ENCODE measurements at places on chromosomes 4 and X.

GRCh38 chr4:39103291-39103690 is 41.3 kb downstream of the KLHL5 start:
- DNase-seq, result no peak

- DNase-seq, result no peak
Observed at GRCh38 chr4:2862528-2862927, 18.9 kb downstream of the ADD1 start.

GRCh38 chr4:135839712-135840111 is 1638.1 kb upstream of the PABPC4L start:
- DNase-seq, result no peak

- DNase-seq, result no peak
Observed at GRCh38 chr4:105896461-105896942, 1.2 kb downstream of the NPNT start.

DNA sequence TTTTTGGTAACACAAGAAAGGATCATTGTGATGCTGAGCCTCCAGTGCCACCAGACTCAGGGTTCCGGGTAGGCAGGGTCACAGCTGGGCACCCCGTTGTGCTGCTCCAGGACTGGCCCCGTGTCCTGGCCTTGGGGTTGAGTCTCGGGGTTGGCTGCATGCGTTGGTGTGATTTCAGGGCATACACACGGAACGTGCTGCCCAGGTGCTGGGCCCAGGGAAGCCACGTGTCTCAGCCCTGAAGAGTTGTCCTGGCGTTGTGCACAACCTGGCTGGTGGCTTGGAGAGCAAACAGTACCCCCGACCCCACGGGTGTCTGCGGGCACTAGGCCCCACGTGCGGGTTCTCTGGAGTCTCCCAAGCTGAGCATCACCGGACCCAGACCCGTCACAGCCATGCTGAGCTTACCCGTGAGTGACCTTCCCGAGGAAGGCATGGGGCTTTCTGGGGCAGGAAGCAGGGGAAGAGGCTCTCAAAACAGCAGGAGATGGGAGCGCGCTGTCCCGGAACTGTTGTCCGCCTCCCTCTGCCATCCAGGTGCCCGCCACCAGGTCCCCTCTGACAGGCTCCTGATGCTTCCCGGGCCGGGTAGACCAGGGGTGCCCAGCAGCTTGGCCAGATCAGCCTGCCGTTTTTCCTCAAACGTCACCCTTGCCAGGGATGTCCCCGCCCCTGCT is 66.1 kb upstream of the ENPP6 start:
- DNase-seq, result no peak

DNA sequence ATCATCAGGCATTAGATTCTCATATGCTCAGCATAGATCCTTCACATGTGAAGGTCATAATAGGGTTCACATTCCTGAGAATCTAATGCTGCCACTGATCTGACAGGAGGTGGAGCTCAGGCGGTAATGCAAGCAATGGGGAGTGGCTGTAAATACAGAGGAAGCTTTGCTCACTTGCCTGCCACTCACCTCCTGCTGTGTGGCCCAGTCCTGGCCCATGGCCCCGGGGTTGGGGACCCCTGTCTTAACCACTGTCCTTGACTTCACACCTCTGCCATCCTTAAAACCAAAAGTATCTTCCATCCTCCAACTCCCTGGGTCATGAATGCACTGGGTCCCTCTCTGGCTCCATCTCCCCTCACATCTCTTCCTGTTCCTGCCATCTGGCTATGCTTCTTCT is 129.1 kb downstream of the HMX1 start:
- no peak for DNase-seq

All from HFF-Myc (cell line).